Fibroblast of the conjunctiva (primary cell): ENCODE measurements at places on chromosomes 5 and 9.
A peak's percentile ranks its signal among the peaks of the same experiment; 100 is the strongest.

DNA sequence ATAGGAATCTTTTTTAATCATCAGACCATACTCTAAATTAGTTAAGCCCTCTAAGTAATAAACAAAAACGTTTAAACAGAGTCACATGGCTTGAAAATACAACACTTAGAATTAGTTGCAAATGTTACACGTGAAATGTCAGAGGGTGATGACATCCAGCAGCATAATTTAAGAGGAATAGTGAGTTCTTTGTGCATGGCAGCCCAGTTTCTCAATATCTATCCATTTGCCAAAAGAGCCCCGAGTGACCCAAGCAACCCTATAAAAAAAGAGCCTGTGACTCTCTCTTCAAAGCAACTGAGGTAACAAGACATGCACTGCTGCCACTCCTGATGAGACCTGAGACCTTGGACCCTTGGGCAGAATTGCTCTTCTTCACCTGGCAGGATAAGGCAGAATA lies 96.9 kb upstream of the RASA1 start:
- DNase-seq = no peak

GRCh38 chr9:137347928-137348327 lies 45.9 kb upstream of the NRARP start:
- DNase-seq = no peak

- no peak for DNase-seq
Observed at GRCh38 chr9:82180711-82181110, 192.1 kb downstream of the SPATA31D1 start.

DNA sequence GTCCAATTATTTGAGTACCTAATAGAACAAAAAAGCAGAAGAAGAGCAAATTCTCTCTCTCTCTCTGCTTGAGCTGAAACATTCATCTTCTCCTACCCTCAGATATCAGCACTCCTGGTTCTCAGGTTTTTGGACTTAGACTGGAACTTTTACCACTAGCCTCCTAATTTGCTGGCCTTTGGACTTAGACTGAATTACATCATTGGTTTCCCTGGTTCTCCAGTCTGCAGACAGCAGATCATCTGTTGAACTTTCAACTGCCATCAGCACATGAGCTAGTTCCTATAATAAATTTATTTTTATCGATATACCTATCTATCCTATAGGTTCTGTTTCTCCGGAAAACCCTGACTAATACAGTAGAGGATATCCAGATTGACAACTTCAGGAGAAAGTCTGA lies 208.9 kb upstream of the GAS1 start:
- no peak for DNase-seq

DNA sequence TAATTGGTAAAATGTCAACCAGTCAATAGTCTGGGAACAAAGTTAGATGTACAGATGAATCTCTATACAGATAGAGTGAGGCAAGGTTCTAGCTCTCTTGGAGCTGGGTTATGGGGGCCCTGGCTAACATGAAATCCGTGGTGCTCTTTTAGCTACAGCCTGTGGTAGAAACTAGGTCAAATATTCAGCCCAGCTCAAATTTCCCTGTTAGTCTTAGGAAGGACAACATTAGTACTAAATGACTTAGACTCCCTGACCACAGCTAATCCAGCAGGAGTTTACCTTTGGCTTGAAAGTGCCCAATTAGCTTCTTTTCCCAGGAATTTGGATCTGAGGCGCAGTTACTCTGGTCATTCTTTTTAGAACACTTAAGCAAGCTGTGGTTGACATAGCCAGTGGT lies 170.5 kb downstream of the DMRTA1 start:
- DNase-seq = no peak

GRCh38 chr9:127330501-127330900 lies 65.9 kb downstream of the GARNL3 start:
- DNase-seq = no peak

- no peak for DNase-seq
Observed at GRCh38 chr9:129458155-129458661, 162.7 kb downstream of the C9orf50 start.

- DNase-seq = peak; percentile 80
Observed at GRCh38 chr9:91771027-91771426, 179.0 kb downstream of the ROR2 start.
